Activated naive CD8-positive, alpha-beta T cell treated with anti-CD3 and anti-CD28 coated beads, Interleukin-2, amount 10 ng/mL, durations not matched to agents 7 days and 5 days (primary cell): ENCODE measurements at places on chromosomes 3 and 15. TPM values are rescaled to one million over a fixed set of nuclear protein-coding genes. Genes with fewer than 3 reads are reported as not detected.

DNA sequence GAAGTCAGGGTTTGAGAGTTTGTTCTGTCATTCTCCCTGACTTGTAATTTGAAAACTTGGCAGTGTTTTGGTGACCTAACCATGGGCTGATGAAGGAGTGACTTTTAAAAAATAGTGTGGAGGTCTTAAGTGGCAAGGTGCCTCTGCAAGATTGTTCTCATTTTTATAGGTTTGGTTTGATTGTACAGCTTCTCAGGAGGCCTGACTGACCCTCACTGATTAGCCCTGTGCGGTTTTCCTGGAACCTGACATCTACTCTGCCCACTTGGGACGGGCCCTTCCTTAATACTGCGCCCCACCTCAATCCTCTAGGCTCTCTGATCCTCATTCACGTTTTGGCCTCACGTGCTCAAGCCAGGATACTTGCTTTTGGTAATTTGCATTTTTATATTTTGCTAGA is 2.8 kb downstream of the UBE2E1 start:
- DNase-seq, result no peak

DNA sequence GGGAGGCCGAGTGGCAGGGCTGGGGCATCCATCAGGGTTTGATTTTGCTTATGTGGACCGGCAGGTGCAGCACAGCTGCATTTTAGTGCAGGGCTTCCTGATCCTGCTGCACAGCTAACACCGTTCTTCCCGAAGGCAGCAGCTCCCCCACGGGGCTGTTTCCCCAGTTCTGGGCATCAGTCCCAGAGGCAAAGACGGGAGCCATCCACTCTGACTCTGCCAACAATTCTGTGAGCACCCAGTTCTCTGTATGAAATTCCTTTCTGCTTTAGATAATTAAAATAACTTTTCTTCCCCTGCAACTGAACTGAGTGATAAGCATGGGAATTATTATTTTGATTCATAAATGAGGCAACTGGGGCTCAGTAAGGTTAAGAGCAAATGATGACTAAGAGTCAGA is 262.9 kb upstream of the ATP10A start:
- no peak for DNase-seq

UBE2E2 gene
- 5.7 TPM for total RNA-seq

- DNase-seq, result no peak
These were observed 130.2 kb downstream of the IL1RAP start for GRCh38 chr3:190644035-190644434.

DNA sequence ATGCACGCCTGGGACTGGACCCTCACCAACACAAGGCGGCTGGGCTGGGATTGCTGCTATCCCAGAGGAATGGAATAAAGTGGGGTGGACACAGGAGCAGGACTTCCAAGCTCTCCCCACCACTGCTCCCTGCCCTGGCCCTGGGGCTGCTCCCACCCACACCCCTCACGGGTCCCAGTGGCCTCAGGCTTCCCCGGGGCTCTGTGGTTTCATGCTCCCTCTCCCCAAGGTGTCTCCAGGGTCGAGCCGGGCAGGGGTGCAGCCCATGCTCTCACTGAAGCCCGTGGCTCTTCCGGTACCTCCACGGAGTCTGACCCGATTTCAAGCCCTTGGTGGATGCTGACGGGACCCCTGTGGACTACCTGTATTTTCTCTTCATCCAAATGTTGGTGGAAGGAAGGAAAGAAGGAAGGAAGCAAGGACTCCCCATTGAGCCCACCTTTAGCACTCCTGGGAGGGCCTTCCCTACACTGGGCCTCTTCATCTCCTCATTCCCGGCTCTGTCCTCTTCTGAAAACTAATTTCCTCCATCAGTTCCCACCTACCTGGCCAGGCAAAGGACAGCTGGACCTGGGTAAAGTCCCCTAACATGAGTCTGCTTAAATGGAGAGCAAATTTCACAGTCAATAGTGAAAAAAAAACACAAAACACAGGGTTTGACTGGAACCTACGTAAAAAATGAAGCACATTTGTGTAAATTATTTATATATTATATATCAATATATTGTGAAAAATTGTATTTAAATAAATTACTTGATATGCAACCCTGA is 44.0 kb upstream of the PCSK6 start:
- no peak for DNase-seq

DNA sequence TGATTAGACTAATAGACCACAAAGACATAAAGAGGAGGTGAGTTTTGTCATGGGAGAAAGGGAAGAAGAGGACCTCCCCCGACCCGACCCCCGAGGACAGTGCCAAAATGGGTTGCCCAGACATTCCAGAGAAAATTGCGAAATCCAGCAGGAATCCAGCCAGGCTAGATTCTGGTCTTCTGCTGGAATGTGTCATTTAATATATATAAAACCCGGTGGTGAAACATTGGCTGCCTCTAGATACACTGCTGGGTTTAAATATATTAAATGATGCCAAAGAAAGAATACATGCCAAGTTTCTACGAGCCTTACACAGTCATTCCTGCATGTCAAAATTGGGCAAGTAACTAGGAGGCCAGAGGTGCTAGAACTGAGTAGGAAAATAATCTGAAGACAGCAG is 45.3 kb upstream of the SPESP1 start:
- DNase-seq, result no peak

- DNase-seq, result no peak
These were observed 19.5 kb downstream of the AMOTL2 start for GRCh38 chr3:134354612-134355251.

- no peak for DNase-seq
These were observed 14.6 kb upstream of the MAGEF1 start for GRCh38 chr3:184726497-184726896.
